ENCODE measurements at places on chromosomes 2 and 18.

DNA sequence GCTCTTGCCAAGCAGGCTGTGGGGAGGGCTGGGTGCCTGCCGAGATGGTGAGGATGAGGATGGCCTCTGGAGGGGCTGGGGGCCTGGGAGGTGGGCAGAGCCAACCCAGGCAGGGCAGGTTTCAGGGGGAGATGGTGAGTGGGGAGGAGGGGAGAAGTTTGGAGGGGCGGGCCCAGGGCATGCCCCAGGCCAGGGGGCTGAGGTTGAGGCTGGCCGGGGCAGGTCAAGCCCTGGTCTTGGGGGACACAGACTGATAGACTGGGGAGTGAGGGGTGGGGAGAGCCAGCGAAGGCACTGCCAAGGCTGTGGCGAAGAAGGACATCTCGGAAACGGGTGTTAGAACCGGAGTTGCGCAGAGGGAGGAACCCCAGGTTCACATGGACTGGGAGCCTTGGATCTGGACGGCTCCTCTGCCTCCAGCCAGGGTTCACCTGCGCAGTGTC, 12.6 kb downstream of the CAPN10 start:
- no peak for DNase-seq

DNA sequence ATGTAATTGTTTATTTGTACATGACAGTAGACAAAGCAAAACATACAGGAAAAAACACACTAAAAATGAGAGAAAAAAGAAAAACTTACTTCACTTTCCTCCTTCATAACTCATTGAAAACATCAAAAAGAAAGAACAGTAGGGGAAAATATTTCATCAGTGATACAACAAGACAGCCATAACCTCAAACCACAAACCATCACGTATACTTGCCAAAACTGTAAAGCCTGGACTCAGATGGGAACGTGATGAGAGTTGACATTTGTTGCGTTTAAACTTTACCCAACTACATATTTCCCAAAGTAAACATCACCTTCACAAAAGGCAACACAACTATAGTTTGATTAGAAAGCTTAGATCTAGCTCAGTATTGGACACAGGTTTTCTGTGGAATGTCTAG, 278.2 kb upstream of the COL3A1 start:
- peak; percentile 11 for DNase-seq

GRCh38 chr2:229342376-229342775, 71.3 kb upstream of the PID1 start:
- peak; percentile 0 for DNase-seq

GRCh38 chr18:2893676-2894075, 46.9 kb downstream of the EMILIN2 start:
- DNase-seq = no peak

- no peak for DNase-seq
Observed at GRCh38 chr2:41989501-41990180, 58.2 kb upstream of the PKDCC start.

DNA sequence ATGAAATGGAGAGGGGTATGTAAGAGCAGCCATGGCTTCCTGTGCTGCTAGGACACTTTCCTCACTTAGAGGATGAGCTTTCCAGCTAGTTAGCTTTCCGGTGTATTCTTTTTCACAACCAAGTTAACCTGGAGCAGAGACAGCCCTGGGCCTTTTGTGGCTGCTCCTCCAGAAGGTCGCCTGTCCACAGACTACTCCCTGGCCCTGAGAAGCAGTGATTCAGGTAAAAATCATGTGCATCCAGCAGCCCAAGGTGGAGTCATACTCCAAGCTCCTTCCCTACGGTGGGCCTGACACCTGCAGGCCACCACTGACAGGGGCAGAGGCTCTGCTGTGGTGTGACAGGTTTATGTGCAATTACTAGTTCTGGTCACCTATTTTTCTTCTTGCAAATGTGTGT, 187.2 kb downstream of the ANKRD30B start:
- DNase-seq = no peak

DNA sequence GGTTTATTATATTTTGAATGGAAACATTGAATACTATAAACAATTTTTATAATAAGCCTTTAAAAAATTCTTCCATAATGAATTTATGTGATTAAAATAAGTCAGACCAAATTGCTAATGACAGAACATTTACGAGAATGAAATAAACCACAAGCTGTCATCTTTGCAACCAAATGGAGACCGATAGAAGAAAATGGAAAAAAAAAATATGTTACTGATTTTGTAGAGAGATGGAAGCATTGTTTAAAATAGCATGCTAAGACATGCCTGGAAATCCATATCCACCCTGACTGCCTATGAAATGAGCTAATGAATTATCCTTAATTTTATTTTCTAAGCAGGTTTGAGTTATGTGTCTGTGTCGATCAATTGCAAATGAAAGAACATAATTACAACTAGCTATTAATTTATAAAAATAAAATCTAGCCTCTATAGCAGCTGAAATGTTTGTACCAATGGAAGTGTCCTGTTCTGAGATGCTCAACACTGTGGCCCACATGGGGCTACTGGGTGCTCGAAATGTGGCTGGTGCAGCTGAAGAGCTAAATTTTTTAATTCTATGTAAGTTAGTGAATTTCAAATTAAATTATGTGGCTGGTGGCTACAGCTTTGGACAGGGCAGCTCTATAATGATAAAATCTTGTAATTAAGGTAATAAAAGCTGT, 832.8 kb downstream of the RNF144A start:
- no peak for DNase-seq

- DNase-seq = no peak
Observed at GRCh38 chr2:65382323-65382722, 50.1 kb downstream of the SPRED2 start.

All from Kasumi-1 (cell line).